PC-9 (cell line): ENCODE measurements at places on chromosomes 13 and 19. TPM values are rescaled to one million over a fixed set of nuclear protein-coding genes. Genes with fewer than 3 reads are reported as not detected.

CNMD gene
- total RNA-seq: not detected in 2 replicates

POSTN gene
- not detected in 2 replicates for total RNA-seq

ZNF45 gene
- 6.9 and 10.3 TPM in 2 replicates for total RNA-seq

ZNF550 gene
- 18.2 and 19.8 TPM in 2 replicates for total RNA-seq

FAM124A gene
- not detected in 2 replicates for total RNA-seq

LRRC63 gene
- total RNA-seq: 0.28 TPM in 1 of 2 replicates, not detected in the other

PLVAP gene
- not detected in 2 replicates for total RNA-seq

CPT1C gene
- total RNA-seq: 1.7 and 2.1 TPM in 2 replicates

PCDH8 gene
- total RNA-seq: not detected in 2 replicates

FUT6 gene
- 0.43 and 0.55 TPM in 2 replicates for total RNA-seq

PRR19 gene
- total RNA-seq: 0.85 and 1.1 TPM in 2 replicates

KCNJ14 gene
- total RNA-seq: 5.4 and 8.3 TPM in 2 replicates

POGLUT2 gene
- total RNA-seq: 2.8 and 3.2 TPM in 2 replicates

CASP14 gene
- 0.58 and 1.9 TPM in 2 replicates for total RNA-seq

MEX3D gene
- 55.6 and 63.7 TPM in 2 replicates for total RNA-seq

FARSA gene
- 53.7 and 76.5 TPM in 2 replicates for total RNA-seq

RDH8 gene
- total RNA-seq: not detected in 2 replicates

CGB2 gene
- not detected in 2 replicates for total RNA-seq

KLC3 gene
- total RNA-seq: 20.6 and 30.7 TPM in 2 replicates
